ENCODE measurements at places on chromosomes 11 and 22.

GRCh38 chr11:71500601-71501021, 26.5 kb upstream of the KRTAP5-7 start:
- no peak for DNase-seq

DNA sequence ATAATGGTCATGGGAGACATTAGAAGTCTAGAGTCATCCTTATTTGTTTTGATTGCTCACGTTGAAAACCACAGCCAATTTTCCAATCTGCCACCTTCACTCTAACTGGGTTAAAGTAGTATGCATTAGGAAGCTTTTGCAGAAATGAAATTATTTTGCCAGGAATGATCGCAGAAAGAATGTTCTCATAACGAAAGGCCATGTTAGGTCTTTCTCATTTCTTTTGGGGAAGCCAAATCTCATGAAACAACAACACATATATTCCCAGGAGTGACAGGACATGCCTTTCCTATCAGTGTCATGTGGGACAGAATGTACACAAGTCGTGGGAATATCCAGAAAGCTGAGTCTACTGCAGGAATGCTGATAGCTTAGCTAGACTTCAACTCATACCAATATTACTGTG, 386.3 kb downstream of the AASDHPPT start:
- DNase-seq: no peak

DNA sequence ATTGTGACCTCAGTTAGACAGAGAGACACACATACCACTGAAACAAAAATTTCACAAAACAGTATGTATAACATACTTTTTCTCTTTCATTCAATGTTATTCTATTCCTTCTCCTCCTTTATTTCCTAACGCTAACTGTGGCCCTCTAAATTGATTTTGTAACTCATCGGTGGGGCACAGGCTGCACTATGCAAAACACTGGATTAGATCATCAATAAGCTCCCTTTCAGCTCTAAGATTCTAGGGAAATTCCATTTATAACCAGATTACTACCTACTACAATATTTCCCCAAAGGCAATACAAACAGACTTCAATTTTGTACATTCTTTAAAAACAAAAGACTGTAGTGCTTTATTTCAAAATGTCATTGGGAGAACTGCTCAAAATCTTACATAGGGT, 6.1 kb downstream of the FJX1 start:
- DNase-seq: no peak

DNA sequence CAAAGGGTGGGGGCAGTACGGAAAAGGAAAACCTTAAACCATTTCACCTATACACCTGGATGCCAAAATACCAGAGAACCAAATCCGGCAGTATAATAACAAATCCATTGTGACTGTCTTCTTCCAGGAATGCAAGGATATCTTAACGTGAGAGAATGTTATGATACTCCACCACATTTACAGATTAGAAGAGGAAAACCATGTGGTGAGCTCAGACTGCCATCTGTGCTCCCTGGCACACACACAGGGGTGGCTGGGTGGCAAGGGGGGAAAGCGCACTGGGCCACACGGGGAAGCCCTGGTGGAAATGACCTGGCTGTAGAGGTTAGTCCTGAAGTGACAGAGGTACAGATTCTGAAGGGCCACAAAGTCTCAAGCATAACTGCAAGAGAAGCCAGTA, 9.9 kb downstream of the EIF1AD start:
- DNase-seq: no peak

DNA sequence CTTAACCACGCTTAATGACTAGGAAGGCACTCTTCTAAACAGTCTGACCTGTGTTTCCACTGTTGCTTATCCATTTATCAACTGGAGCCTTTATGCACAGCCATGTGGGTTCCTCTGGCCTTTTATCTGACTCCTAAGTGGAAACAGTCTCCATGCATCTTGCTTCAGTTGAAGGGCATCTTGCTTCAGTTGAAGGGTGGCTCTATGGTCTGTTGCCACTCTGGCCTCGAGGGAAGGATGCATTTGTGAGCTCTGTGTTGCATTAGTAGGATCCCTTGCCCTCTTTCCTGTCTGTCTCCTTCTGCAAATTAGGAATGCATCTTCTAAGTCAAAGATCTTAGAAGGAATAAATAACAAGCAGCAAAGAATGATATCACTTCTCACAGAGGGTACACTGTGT, 25.8 kb upstream of the C11orf96 start:
- no peak for DNase-seq

Measured in activated naive CD4-positive, alpha-beta T cell (primary cell).